T47D (cell line): ENCODE measurements at places on chromosomes 5 and 9.
A peak's percentile ranks its signal among the peaks of the same experiment; 100 is the strongest.

DNA sequence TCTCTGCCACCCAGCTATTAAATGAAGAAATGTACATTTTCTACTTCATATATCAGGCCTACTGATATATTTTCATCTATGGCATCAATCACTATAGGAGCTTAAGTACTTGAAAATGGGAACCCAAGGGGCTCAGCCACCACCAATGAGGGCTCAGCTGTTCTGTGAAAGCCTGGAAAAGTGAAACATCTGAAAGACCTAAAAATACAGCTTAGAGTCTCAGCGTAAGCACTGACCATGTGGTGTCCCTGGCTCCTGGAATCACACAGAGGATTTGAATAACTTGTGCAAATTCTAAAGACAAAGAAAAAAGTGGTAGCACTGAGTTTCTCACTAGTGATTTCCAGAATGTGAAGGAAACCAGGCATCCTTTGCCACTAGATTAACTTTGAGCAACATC is 64.5 kb downstream of the PTPRD start:
- DNase-seq = no peak

DNA sequence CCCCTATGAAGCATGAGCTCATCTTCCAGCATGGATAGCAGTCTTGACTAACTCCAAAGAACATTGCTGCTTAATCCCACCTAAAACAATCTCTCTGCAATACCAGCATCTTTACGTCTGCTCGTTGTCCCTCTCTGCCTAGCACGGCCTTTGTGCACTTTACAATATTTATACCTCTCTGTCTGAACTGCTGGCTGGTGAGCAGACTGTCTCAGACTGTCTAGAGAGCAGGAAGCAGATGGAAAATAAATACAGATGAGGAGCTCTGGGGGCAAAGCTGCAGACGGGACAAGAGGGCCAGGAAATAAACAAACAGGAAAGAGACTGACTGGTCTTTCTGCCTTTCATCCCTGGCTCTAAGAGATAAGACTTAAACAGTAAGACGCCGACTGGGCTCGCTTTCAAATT is 224.8 kb downstream of the ENC1 start:
- no peak for DNase-seq

- DNase-seq = no peak
These were observed 603 bp downstream of the SAXO1 start for GRCh38 chr9:19032406-19032805.

DNA sequence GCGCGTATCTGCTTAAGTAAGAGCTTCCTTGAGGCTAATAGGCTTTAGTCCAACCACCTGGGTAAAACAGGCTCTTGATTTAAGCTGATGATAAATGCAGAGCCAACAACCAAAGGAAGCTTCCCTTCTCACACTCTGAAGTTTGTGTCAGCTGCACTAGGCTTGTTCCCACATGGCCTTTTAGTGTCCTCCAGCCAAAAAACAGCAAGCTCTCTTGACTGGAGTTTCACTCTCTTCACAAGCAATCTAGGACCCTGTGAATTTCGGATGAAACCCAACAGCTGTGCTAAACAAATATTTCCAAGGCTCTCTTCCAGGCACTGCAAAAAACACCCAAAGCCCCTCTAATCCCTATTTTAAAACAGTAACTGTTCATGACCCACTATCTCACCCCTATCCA is 63.9 kb downstream of the SAXO1 start:
- DNase-seq = no peak

DNA sequence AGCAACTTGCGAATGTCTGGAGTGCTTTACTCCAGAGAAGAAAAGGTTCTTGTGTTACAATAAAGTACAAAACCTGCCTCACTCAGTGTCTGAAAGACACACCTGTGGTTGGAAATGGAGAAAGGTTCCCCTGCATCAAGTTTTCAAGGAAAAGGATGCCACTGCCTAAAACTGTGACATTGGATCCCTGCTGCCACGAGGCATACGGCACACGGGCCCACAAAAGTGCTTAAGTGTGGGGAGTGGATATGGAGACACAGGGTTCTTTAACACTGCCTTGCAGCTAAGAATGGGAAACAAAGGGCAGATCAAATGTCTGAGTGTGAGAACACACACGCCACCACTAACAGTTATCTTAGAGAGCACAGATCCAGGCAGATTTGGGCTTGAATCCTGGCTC is 75.0 kb downstream of the NIPSNAP3B start:
- DNase-seq = no peak

DNA sequence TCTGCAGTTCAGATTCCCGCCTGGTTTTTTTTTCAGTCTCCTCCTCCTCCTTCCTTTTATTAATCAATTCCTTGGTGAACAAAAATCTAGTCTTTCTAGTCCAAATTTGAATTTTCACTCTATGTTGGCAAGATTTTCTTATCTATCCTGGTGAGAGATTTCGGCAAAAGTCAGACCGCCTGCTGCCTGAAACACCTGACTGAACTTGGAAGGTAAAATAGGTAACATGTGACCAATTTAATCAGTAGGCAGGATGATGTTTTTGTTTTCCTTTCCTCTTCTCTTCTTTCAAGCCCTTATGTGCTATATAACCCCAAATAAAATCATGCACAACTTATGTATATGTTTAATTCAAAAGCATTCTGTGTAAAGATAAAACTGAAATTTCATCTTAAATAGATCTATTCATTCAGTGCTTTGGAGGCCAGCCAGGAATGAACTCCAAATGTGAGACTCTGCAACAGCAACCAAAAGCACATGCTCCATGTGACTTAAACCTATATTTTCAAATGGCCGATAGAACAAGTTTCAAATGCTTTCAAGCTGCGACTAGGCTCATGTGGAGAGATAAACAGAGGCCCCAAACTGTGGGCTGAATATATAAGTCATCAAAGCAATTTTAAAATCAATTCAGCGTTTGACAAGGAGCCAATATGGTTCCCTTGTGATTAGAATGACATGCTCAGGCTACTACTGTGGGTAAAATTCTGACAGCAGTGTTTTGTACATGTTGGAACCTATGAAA is 100.4 kb upstream of the SEMA6A start:
- no peak for DNase-seq

GRCh38 chr9:114071197-114071795 is 6.8 kb downstream of the AMBP start:
- no peak for DNase-seq

DNA sequence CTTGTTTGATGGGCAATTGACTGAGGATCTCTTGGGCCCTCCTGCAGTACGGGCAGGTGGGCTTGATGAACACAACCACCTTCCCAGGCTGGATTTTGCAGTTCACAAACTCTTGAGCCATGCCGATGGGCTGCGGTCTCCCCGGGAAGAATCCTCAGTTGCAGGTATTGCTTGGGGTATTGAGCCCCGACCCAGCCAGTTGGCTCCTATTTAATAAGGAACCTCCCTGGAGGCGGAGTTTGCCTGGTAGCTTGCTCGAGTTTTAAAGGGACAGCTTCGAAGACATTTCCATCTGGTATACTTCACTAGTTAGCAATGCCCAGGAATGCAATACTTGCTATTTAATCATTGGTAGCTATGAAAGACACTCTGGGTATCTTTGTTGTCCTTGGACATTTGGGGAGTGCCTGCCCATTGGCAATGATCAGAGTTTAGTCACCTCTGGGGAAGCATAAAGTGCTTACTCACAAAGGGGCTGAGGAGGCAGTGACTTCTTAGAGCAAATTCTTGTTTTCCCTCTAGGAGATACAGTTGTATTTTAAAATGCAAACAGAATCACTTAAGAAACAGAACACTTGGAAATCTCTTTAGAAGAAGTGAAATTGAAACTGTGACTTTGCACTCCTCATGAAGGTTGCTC is at the start of gene GLRX:
Gene GLRX, minus strand, starts transcription at position 185 of the 640 bp plus-strand sequence. Its CDS starts 64 bp downstream, at position 121.
- DNase-seq = peak; percentile 64
